Breast epithelium (tissue), 4 donors: ENCODE measurements at places on chromosomes 11 and 22.

GRCh38 chr11:56889986-56890385 is 98.7 kb upstream of the OR5AK2 start:
- H3K27me3 ChIP-seq: no peaks in the 10 kb centered on the region
- no peak for DNase-seq
- H3K4me1 ChIP-seq: no peaks in the 10 kb centered on the region
- H3K4me3 ChIP-seq: no peak overlapping the region
- H3K27ac ChIP-seq: no peak overlapping the region

- no peak overlapping the region for H3K27ac ChIP-seq
- no peaks in the 10 kb centered on the region for H3K27me3 ChIP-seq
- no peaks in the 10 kb centered on the region for H3K4me1 ChIP-seq
- DNase-seq: no peak
- no peak overlapping the region for H3K4me3 ChIP-seq
Observed at GRCh38 chr11:61442616-61443015, 12.7 kb downstream of the SDHAF2 start.

- no peaks in the 10 kb centered on the region for H3K27me3 ChIP-seq
- H3K27ac ChIP-seq: no peak overlapping the region
- no peaks in the 10 kb centered on the region for H3K36me3 ChIP-seq
- H3K4me1 ChIP-seq: no peaks in the 10 kb centered on the region
- no peak overlapping the region for H3K4me3 ChIP-seq
- DNase-seq: no peak
Observed at GRCh38 chr11:81569999-81570398, 1163.7 kb downstream of the FAM181B start.

- no peak overlapping the region for H3K27ac ChIP-seq
- no peak for DNase-seq
- no peaks in the 10 kb centered on the region for H3K4me1 ChIP-seq
- no peaks in the 10 kb centered on the region for H3K36me3 ChIP-seq
- no peak overlapping the region for H3K4me3 ChIP-seq
Observed at GRCh38 chr11:32884770-32885384, 7.7 kb upstream of the QSER1 start.

GRCh38 chr11:19978668-19979518 is 181.4 kb downstream of the DBX1 start:
- H3K4me3 ChIP-seq: no peak overlapping the region
- peak overlapping the region; percentile 81 for H3K27ac ChIP-seq
- H3K36me3 ChIP-seq: no peaks in the 10 kb centered on the region
- DNase-seq: peak; percentile 52

- H3K27me3 ChIP-seq: no peaks in the 10 kb centered on the region
- H3K4me1 ChIP-seq: no peaks in the 10 kb centered on the region
- no peak overlapping the region for H3K27ac ChIP-seq
- H3K4me3 ChIP-seq: no peak overlapping the region
- no peak for DNase-seq
Observed at GRCh38 chr11:87351676-87352075, 313.9 kb downstream of the TMEM135 start.
